NCI-H510A treated with DMSO at 0.1 percent for 48 hours (cell line): ENCODE measurements at places on chromosomes 3 and 15.

GRCh38 chr15:60799885-60800284 lies 320.9 kb upstream of the ICE2 start:
- DNase-seq = no peak

DNA sequence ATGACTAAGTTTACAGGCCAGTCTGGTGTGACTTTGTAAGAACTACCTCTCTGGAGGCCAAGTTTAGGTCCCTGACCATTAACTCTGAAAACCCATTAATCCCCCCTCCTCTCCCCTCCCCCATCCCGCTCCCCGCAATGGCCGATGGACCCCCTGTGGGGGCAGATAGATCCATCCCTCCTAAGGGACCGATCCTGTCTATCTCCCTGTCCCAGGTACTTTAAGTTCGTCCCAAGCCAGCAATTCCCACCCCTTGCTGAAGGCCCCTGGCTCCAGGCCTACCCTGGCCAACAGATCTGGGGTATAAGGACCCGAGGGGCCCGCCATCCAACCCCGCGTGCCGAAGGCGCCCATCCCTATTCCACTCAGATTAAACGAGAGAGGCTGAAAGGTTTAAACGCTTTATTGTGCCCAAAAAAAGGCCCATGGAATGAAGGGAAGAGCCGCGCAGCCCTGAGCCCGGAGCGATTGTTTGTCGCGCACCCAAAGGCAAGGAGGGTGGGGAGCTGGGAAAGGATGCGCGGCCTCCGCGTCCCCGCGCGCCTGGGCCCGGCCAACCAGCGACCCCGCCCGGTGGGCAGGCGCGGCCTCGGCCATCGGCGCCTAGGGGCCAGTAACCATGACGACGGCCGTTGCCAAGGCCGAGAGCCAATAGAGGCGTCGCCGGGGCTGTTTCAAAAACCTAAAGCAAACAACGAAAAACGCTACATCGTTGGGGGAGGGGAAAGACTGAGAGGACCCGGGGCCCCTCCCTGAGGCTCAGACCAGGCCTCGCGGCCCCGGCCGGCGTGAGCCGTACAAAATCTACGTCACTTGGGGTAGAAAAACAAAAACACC lies 35.9 kb downstream of the HMCES start:
- peak; percentile 82 for DNase-seq

DNA sequence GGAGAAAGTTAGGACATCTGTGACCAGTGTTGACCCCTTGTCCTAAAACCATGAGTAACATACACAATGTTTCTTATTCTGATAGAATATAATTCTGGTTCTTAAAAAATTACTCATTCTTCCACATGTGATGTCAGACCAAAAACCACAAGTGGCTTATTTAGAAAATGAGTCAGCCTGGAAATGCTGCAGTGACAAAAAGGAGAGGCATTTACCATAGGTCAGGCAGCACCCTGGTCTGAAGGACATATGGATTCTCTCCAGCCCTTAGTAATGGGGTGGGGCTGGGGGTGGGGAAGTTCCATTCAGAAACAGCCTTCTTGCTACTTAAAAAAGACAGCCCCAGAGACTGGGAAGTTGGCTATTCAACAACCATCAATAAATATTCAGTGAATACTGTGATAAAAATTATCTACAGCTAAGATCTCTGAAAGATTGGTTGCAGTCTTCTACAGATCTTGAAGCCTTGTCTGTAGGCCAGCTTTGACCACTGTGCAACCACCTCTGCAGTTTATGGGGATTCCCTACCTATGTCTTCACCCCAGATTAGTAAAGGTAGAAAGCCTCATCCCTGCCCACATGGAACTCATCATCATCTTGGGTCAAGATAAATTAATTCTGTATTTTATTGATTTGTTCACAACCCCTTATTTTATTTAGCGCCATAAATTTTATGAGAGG lies 34.9 kb upstream of the TIMP4 start:
- DNase-seq = no peak

DNA sequence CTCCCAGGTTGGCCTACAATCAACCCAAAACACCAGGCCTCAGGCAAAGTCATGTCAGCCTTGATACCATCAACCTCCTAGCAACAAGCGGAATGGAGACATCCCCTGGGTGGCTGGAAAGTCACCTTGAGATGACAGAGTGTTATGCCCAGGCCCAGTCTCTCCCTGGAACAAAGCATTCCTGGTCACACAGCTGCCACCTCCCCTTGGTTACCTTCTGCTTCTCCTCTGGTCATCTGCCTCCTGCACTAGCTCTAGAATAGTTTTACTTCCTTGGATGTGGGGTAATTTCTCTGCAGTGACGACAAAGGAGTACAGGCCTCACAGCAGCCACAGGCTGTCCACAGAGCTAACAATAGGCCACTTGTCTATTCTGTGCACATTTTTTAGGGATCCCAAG lies 114.9 kb downstream of the RFTN1 start:
- no peak for DNase-seq

DNA sequence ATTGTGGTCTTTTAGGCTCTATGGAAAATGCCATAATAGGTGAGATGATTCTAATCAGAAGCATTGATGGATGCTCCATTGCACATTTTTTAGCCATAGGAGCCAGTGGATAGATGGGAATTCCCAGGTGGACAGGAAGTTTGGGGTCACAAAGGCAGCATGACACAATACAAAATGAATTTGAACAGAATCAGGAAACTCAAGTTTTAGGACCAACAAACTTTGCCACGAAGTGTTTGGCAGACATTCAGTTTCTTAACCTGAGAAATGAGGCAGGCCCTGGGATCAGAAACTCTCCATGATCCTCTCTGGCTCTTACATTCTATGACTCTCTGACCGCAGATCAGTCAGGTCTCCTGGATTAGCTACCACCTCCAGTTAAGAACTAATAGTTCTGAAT lies 275.4 kb downstream of the TIGIT start:
- no peak for DNase-seq

- DNase-seq = no peak
Observed at GRCh38 chr3:130582457-130583153, 65.6 kb downstream of the COL6A6 start.

GRCh38 chr15:27977696-27978095 lies 121.4 kb downstream of the OCA2 start:
- no peak for DNase-seq

DNA sequence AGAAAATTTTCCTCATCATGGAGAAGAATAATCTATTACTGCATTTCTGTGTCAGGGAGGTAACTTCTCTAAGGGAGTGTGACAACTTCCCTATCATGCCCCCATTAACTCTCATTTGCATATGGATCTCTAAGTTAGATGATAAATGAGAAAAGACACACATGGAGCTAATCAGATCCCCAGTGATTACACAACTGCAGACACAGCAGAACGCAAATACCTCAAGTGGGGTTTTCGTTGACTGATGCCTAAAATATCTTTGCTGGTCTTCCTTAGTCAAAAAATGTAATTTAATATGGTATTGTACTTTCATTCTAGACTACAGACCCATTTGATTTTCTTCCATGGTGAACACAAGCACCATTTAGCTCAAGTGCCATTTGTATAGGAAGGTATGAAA lies 630.5 kb downstream of the TBL1XR1 start:
- no peak for DNase-seq

GRCh38 chr3:98563661-98564281 lies 29.6 kb downstream of the CPOX start:
- DNase-seq = no peak

GRCh38 chr15:58724466-58724865 lies 25.0 kb downstream of the ADAM10 start:
- DNase-seq = no peak

- no peak for DNase-seq
Observed at GRCh38 chr3:15610082-15610759, 8.7 kb downstream of the BTD start.

DNA sequence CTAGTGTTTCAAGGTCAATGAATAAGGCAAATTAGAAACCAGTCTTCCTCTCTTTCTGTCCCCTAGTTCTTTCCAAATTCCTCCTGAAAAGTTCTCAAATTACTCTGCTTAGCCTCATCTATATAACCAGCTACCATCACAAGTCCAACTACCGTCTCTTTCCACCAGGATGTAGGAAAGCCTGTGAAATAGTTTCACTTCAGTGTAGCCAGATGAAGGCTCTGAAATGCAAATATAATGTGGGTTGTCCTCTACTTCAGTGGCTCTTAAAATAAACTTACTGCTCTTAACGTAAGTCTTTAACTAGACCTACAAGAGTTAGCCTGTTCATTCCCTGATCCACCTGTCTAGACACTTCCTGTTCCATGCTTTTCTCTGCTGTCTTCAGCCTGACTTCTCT lies 827.7 kb downstream of the ROBO1 start:
- peak; percentile 28 for DNase-seq

DNA sequence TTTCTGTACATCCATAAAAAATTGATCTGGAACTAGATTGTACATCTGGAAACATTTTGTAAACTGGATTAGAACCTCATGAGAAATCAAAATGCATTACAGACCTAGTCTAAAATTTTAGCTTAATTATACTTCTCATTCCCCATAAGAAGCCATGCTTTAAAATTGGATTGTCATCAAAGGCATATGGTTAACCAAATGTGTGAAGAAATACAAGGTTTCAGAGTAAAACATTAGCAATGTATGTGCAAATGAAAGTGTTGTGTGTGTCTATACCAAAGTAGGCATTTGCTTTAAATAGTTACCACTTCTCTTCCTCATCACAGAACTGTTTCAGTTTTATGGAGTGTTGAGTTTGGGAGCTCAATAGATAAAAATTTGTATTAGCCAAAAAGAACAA lies 968.7 kb downstream of the EPHA3 start:
- no peak for DNase-seq

- DNase-seq = no peak
Observed at GRCh38 chr3:123871946-123872345, 12.2 kb downstream of the MYLK start.

- DNase-seq = no peak
Observed at GRCh38 chr15:52559575-52559974, 9.3 kb downstream of the ARPP19 start.

GRCh38 chr3:159910991-159911663 lies 77.5 kb upstream of the IL12A start:
- no peak for DNase-seq

GRCh38 chr3:67635806-67636205 lies 18.6 kb downstream of the SUCLG2 start:
- DNase-seq = no peak

DNA sequence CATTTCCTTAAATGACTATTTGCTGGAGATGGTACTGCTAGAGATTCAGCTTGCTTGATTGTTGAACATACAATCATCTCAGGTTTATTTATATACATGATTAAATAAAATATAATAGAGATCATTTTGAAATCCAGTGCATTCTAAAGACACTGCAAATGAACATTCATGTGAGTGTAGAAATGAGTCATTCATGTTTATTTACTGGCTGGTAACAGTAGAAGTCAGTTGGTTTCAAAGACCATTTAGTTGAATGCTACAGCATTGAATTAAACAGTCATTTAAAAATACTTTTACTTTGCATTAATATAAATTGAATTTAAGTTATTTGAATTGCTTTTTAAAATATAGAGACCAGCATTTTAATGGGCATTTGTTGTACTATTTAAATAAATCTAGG lies 551.9 kb upstream of the GOLIM4 start:
- no peak for DNase-seq

- DNase-seq = no peak
Observed at GRCh38 chr3:160608870-160609269, 43.5 kb upstream of the KPNA4 start.

DNA sequence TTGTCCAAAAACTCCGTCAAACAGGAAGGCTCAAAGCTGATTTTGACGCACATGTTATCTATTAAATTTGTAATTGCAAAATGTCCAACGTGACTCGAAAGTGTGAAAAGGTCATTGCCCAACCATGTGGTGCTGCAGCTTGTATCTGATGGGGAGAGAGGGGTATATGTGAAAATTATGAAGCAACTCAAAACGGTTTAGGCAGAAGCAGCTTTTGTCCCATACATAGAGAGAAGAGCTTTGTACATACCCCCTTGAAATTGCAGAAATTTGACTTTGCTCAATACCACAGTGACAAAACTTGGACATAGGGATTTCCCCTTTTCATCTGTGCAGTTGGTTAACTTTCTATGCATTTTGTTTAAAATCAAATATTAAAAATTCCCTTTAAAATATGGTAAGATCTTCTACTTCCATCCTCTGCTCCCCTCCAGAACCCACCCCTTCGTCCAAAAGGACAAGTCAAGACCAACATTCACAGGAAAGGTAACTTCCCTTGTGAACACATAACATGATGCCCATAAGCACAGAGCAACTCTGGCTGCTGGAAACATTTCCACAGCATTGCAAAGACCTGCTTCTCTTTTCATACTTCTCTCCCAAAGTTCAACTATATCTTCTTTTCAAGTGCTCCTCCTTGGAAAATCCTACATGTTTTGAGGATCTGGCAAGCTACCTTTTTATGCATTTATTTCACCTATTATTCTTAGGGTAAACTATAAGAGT lies 253.7 kb upstream of the THBS1 start:
- DNase-seq = no peak

GRCh38 chr15:58830556-58830955 lies 59.5 kb downstream of the MINDY2 start:
- no peak for DNase-seq

GRCh38 chr3:108088146-108088545 lies 2.7 kb downstream of the CD47 start:
- DNase-seq = no peak

GRCh38 chr3:94173673-94174434 lies 111.0 kb downstream of the NSUN3 start:
- no peak for DNase-seq

GRCh38 chr3:64638981-64639481 lies 48.8 kb downstream of the ADAMTS9 start:
- DNase-seq = no peak
